ENCODE measurements at places on chromosomes 13 and 19.

DNA sequence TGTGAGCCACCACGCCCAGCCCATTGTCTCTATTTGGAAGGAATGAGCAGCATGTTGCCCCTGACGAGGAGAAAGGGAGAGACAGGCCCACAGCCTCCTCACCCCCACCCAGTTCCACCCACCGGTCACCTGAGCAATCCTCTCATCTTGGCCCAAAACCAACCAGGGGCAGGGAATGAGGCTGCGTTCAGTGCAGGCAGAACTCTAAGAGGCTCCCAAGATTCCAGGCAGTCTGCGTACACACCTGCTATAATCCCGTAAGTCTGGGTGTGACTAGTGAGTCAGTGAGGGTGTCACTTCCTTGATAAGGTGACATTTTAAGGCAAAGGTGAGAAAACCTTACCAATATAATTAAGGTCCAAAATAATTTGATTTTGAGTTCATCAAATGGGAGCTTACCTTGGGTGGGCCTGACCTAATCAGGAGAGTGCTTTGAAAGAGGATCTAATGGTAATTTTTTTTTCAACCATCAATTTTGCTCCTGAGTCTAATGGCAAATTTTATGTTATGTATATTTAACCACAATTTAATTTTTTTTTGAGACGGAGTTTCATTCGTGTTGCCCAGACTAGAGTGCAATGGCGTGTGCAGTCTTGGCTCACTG lies 26.9 kb upstream of the KLF2 start:
- no peak for DNase-seq

GRCh38 chr13:20366056-20366455 lies 133.9 kb upstream of the GJB6 start:
- DNase-seq: no peak

DNA sequence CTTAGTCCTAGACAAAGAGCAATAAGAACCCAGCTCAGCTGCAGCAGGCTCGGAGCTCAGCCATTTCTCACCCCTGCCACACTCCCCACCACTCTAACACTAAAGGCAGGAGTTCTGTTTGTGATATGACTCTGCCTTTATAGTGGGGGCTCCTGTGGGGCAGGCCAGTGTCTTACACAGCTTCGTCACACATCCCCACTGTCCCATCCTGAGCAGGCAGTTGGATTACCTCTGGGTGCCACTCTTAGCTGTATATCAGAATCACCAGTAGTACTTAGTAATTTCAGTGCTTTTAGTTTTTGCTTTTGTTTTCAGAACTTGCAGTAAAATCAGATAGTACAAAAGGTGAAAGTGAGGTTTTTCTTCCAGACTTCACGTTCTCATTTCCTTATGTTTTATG lies 16.8 kb downstream of the SAMD4B start:
- no peak for DNase-seq

DNA sequence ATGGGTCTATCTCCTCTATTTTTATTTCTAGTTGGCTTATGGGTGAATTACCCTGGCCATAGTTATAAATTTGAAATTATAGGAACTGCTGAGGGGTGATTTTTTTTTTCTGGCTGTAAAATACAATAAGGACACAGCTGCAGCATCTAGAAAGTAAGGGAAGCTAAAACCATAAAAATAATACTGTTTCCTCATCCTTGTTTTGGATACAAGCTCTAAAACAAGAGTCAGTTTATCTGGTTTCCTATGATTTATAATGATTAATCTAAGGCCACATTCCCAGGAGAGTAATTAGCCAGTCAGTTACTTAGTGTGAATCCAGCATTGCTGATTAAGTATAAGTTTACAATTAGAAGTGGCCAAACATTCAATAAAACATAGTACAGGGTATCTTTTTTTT lies 219.1 kb upstream of the NBEA start:
- no peak for DNase-seq

- DNase-seq: no peak
These were observed 2591.7 kb upstream of the PCDH20 start for GRCh38 chr13:64007339-64007738.

- DNase-seq: no peak
These were observed 35.4 kb downstream of the WDFY2 start for GRCh38 chr13:51619614-51620013.

DNA sequence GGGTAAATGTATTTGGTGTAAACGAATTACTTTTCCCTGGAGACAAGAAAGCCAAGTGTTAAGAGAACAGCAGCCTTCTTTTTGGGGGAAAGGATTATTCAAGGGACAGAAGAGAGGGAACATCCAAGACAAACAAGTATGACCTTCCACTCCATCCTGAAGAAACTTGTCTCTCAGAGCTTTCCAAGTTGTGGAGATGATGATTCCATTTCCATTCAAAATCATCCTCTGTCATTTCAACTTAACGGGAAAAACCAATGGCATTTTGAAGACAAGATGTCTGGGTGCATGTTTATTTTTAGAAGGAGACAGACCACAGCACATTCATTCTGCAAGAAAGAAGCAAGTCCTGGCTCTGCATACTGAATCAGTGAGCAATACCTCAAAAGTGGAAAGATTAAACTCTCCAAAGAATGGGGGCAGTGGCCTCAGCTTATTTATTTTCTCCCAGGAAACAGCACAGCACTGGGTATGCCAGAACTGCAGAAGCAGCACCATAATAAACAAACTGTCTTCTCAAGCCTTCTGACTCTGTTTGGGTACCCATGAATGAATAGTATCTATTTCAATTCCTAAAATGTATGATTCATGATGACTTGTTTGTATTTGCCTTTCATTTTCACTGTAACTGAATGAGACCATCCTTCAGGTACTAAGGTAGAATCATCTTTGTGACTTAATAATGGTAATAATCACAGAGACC lies 541.0 kb downstream of the RFC3 start:
- no peak for DNase-seq

GRCh38 chr19:10118960-10119359 lies 739 bp downstream of the EIF3G start:
- DNase-seq: no peak

GRCh38 chr19:4144666-4145249 lies 8.7 kb upstream of the CREB3L3 start:
- DNase-seq: no peak

DNA sequence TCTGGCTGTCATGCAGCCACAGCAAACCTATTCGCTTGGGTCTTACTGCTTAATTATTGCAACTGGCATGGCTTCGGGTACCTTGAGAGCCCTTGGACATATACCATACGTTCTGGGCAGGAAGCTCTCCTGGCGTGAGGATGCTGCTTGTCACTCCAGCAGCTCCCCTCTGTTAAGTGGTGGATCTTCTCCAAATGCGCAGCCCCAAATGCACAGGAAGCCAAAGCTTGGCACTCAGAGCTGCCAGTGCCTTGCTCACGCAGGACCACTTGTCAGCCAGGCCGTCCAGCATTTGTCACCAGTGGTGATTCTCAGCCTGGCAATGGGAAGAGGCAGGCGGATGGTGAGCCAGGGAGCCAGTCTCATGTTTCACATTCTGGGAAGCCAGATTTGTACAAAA lies 158.6 kb downstream of the KATNAL1 start:
- no peak for DNase-seq

GRCh38 chr13:30045916-30046704 lies 195.7 kb upstream of the UBL3 start:
- no peak for DNase-seq

- no peak for DNase-seq
These were observed 88.5 kb downstream of the TEX26 start for GRCh38 chr13:31020996-31021395.

- DNase-seq: no peak
These were observed 7.0 kb downstream of the PRSS57 start for GRCh38 chr19:688214-688613.

- DNase-seq: no peak
These were observed 72.9 kb upstream of the NPAS1 start for GRCh38 chr19:46946611-46947238.

DNA sequence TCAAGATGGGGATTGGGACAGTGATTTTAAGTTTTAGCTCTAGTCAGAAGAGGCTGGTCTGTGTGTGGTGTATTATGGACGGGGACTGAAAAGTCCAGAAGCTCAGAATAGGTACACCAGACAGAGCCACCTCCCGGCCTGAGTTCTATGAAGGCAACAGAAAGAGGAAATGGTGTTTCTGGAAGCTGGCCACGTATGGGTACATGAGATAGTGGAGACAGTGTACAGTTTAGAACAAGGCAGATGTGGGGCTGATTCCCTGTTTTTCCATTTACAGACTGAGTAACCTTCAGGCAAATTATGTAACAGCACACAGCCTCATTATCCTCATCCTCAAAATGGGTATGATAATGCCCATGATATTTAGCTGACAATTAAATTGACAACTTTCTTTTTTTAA lies 1.3 kb downstream of the ZNF175 start:
- DNase-seq: no peak

DNA sequence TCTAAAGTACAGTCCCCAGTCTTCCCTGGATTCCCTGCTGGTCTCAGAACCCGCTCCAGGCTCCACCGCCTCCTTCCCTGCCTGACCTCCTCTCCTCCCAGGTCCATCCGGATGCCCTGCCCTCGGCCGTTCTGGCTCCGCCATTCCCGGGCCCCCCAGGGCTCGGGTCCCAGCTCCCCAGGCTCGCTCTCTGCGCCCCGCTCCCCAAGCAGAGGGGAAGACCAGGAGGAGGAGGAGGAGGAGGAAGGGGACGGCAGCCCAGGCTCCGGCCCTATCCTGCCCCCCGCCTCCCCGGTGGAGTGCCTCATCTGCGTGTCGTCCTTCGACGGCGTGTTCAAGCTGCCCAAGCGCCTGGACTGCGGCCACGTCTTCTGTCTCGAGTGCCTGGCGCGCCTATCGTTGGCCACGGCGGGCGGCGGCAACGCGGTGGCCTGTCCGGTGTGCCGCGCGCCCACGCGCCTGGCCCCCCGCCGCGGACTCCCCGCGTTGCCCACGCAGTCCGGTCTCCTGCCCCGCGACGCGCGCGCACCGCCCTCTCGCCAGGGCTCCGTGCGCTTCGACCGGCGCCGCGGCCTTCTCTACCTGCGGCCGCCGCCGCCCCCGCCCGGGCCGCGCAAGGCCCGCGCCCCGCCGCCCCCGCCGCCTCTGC lies 647 bp downstream of the RNF225 start:
- DNase-seq: no peak

- DNase-seq: no peak
These were observed 256.1 kb downstream of the DACH1 start for GRCh38 chr13:71610876-71611275.

- no peak for DNase-seq
These were observed 54.9 kb upstream of the RFC3 start for GRCh38 chr13:33763021-33763420.

DNA sequence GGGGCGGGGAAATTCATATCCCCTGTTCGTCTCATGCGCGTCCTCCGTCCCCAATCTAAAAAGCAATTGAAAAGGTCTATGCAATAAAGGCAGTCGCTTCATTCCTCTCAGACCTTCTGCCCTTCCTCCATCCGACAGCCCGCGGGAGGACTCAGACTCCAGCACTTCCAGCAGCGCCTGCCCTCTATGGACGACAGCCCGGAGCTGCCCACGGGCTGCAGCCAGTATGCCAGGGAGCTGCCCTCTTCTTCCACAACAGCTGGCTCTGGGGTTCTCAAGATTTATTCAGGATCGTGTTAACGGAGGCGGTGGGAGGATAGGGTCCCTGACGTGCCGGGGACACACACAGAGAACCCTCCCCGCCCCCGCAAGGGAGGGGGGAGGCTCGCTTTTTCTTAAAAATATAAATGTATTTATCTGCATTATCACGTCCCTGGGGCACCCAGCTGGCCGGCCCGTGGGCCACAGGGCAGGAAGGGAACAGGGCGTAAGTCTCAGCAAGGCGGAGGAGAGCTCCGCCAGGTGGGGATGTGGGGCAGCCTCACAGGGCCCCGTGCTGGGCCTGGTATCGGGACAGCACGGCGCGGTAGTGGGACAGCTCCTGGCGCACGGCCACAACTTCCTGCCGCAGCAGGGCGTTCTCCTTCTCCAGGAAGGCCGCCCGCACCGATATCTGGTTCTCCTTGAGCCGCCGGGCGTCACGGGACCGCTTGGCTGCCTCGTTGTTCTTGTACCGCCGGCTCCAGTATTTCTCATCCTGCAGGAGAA lies 6.7 kb downstream of the DBP start:
- DNase-seq: no peak

DNA sequence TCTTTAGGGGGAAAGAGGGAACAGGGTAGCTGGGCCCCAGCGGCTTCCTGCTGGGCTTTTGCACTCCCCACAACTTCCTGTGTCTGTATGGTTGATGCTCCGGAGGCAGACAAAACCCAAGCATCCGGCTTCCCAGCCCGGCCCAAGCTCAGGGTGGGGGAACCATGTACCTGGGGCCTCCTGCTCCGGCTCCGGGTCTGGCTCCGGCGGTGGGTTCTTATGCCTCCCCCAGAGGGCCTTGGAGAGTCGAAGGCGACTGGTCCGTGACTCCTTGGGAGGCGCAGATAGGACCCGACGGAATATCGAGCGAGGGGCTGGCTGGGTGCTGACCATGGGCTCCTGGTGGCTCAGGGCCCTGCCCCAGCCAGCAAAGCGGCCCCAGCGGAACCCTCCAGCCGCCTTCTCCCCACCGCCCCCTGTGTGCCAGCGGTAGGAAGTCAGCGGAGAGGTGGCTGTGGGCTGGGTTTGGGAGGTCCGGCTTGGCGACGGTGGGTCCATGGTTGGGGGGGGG lies 428 bp downstream of the RASAL3 start:
- DNase-seq: no peak

GRCh38 chr19:39631178-39631577 lies 24.5 kb upstream of the LGALS16 start:
- no peak for DNase-seq

DNA sequence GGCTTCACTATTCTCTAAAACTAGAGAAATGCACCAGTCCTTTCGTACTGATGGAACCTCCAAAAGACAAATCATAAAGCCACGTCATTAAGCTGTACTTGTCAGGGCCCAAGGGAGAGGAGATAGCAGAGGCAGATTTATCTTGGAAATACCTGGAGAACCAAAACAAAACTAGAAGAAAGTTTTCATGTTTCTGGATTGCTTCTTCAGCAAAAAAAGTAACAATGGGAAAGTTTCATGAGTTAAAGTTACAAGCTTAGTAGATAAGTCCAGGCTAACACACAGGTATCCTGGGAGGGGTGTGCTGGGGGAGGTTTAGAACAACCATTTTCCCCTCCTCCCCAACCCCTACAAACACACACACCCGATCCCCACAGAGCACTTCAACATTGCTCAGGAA lies 21.6 kb downstream of the RANBP3 start:
- no peak for DNase-seq

DNA sequence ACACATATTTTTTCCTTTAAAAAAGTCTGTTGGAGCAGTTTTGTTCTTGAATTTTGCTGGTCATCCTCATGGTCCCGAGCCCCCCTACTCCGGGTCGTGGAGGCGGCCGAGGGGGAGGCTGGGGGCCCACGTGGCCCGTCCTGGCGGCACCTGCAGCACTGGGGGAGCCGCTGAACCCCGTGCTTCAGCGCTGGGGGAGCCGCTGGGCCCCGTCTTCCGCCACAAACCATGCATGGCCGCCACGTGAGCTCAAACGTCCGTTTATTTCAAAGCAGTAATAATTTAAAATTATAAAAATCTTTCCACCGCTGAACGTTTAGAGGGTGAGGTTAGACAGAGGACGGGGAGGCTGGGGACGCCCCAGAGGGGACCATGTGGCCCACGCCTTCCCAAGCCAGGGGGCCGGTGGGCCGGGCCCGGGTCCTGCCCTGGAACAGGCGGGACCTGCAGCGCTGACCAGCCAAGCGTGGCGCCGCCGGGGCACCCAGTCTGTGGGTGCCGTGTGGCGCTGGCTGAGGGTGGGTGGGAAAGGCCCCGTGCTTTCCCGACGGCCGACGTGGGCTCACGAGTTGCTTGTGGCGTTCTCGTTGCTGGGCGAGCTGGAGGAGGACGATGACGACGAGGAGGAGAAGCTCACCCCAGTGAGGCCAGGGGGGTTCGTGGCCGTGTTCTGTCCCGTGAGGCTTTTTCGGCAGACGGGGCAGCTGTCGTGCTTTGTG lies 8.0 kb downstream of the FGF22 start:
- no peak for DNase-seq

- DNase-seq: no peak
These were observed 2.7 kb downstream of the SLC27A1 start for GRCh38 chr19:17473041-17473440.

All from putamen (tissue), 1 donor.